ENCODE measurements at places on chromosomes 11 and 22. TPM values are rescaled to one million over a fixed set of nuclear protein-coding genes. Genes with fewer than 3 reads are reported as not detected.

Gene PIK3IP1
- 12.7 TPM for total RNA-seq

Gene SPDYC
- total RNA-seq: not detected

Gene OR8A1
- not detected for total RNA-seq

Gene LRRN4CL
- total RNA-seq: 45.9 TPM

DNA sequence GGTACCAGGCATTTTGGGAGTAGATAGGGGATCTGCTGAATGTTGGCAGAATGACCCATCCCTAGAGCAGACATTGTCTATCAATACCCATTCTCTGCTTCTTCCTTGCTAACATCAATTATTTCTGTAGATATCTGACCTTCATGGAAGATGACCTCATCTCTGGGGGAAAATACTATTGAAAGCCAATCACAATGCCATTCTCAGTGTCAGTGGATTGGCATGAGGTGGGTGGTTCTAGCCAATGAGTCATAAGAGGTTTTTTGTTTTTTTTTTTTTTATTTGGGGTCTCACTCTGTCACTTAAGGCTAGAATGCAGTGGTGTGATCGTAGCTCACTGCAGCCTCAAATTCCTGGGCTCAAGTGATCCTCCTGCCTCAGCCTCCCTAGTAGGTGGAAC lies 42.5 kb downstream of the SNX19 start:
- DNase-seq: no peak
- no peaks in the 10 kb centered on the region for H3K36me3 ChIP-seq
- no peak overlapping the region for H3K27ac ChIP-seq
- H3K27me3 ChIP-seq: no peaks in the 10 kb centered on the region
- peaks cover 9% of the 10 kb centered on the region for H3K4me1 ChIP-seq
- no peak overlapping the region for H3K4me3 ChIP-seq

DNA sequence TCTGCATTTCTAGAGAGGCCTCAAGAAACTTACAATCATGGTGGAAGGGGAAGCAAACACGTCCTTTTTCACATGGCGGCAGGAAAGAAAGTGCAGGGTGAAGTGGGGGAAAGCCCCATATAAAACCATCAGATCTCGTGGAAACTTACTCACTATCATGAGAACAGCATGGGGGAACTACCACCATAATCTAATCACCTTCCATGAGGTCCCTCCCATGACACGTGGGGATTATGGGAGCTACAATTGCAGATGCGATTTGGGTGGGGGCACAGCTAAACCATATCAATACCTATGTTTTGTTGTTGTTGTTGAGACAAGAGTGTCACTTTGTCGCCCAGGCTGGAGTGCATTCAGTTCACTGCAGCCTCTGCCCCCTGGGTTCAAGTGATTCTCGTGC lies 29.9 kb downstream of the SFI1 start:
- DNase-seq: no peak
- no peaks in the 10 kb centered on the region for H3K27me3 ChIP-seq
- H3K4me1 ChIP-seq: no peaks in the 10 kb centered on the region
- H3K27ac ChIP-seq: no peak overlapping the region

DNA sequence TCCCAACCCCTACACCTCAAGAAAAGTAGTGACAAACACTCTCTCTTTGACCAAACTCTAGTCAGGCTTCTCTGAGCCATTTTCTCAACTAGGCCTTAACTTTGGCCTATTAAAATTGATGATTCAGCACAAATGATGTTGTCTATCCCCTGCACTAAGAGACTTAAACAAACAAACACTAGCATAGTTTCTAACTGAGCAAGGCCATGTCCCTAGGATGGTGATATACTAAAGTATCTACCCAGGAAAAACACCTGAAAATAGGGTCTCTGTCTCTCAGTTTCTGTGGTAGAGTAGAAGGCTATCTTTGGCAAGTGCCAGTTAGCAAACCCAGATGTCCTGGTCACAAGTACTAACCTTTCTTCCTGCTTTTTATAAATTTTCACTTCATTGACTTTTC lies 219.7 kb upstream of the ANO3 start:
- H3K4me1 ChIP-seq: no peaks in the 10 kb centered on the region
- no peak for DNase-seq
- no peak overlapping the region for H3K4me3 ChIP-seq
- H3K27ac ChIP-seq: no peak overlapping the region
- no peaks in the 10 kb centered on the region for H3K36me3 ChIP-seq

- no peak overlapping the region for H3K27ac ChIP-seq
- no peak for DNase-seq
- H3K36me3 ChIP-seq: no peaks in the 10 kb centered on the region
- no peaks in the 10 kb centered on the region for H3K4me1 ChIP-seq
- no peak overlapping the region for H3K4me3 ChIP-seq
Measured at GRCh38 chr11:46075928-46076327, 45.3 kb downstream of the PHF21A start.

DNA sequence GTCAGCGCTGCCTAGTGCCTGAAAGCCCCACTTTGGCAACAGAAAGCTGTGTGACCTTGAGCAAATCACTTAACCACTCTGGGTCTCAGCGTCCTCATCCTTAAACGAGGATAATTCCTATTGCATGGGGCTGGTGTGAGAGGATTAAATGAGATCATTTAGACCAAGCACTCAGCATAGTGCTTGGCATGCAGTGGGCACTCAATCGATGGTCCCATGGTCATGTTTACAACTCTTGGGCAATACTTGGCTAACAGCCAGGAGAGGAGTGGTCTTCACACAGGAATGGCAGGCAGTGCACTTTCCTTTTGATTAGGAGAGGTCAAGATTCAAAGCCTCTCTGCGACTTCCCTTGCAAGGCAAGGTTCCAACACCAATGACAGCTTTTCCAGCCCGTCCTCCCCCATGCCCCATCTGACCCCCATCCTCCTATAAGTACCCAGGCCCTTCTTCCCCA lies 14.1 kb downstream of the TNKS1BP1 start:
- peak overlapping the region; percentile 55 for H3K4me3 ChIP-seq
- H3K27me3 ChIP-seq: no peaks in the 10 kb centered on the region
- peaks cover 13% of the 10 kb centered on the region for H3K4me1 ChIP-seq
- peak overlapping the region; percentile 91 for H3K27ac ChIP-seq

- no peaks in the 10 kb centered on the region for H3K4me1 ChIP-seq
- H3K27ac ChIP-seq: no peak overlapping the region
- no peak overlapping the region for H3K4me3 ChIP-seq
Measured at GRCh38 chr11:112637076-112637475, 324.1 kb upstream of the NCAM1 start.

GRCh38 chr22:21641417-21641788 lies 699 bp upstream of the SDF2L1 start:
- peak overlapping the region; percentile 39 for H3K4me3 ChIP-seq
- no peaks in the 10 kb centered on the region for H3K36me3 ChIP-seq
- H3K27ac ChIP-seq: peak overlapping the region; percentile 62
- H3K4me1 ChIP-seq: no peaks in the 10 kb centered on the region
- no peaks in the 10 kb centered on the region for H3K27me3 ChIP-seq

All from uterus (tissue), 4 donors.